ENCODE measurements at places on chromosomes 7 and 10. TPM values are rescaled to one million over a fixed set of nuclear protein-coding genes. Genes with fewer than 3 reads are reported as not detected.
A peak's percentile ranks its signal among the peaks of the same experiment; 100 is the strongest.

GRCh38 chr10:110641256-110641655, 2.9 kb upstream of the RBM20 start:
- H3K27me3 ChIP-seq: no peaks in the 10 kb centered on the region
- peak; percentile 60 for DNase-seq
- H3K36me3 ChIP-seq: no peaks in the 10 kb centered on the region
- no peak overlapping the region for H3K4me3 ChIP-seq

- peaks cover 18% of the 10 kb centered on the region for H3K36me3 ChIP-seq
- peak overlapping the region; percentile 97 for H3K4me3 ChIP-seq
- peak overlapping the region; percentile 78 for H3K27ac ChIP-seq
- H3K27me3 ChIP-seq: no peaks in the 10 kb centered on the region
- H3K4me1 ChIP-seq: peaks cover 3% of the 10 kb centered on the region
- peak; percentile 49 for DNase-seq
These were observed 1.0 kb upstream of the ZNF800 start for GRCh38 chr7:127393368-127394058.

GRCh38 chr10:24777196-24777595, 53.5 kb upstream of the ARHGAP21 start:
- H3K27me3 ChIP-seq: no peaks in the 10 kb centered on the region
- H3K36me3 ChIP-seq: no peaks in the 10 kb centered on the region
- no peaks in the 10 kb centered on the region for H3K4me1 ChIP-seq
- H3K4me3 ChIP-seq: no peak overlapping the region
- H3K27ac ChIP-seq: no peak overlapping the region
- DNase-seq: no peak

DNA sequence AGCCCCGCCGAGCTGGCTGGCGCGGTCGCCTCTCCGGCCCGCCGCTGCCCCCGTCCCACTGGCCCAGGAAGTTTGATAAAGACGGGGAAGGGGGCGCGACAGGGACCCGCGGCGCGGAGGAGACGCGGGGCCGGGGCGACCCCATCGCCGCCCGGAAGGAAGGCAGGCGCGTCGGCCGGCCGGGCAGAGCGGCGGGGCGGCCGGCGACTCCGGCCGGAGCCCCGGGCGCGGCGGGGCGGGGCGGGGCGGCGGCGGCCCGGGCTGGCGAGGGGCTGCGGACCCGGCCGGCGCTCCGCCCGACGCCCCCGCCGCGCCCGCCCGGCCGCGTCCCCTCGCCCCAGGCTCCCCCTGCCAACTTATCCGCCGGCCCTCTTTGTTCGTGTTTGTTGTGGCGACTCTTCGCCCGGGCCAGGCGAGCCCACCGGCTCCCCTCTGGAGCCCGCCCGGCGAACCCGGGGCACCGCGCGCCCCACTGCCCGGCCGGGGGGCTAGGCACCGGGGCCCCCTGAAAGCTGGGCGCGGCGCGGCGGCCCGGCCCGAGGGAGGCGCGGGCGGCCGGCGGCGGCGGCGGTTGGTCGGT, 571 bp downstream of the KDM7A start:
- H3K27me3 ChIP-seq: no peaks in the 10 kb centered on the region
- no peaks in the 10 kb centered on the region for H3K4me1 ChIP-seq
- no peak overlapping the region for H3K27ac ChIP-seq
- DNase-seq: peak; percentile 21
- H3K36me3 ChIP-seq: no peaks in the 10 kb centered on the region
- H3K4me3 ChIP-seq: peak overlapping the region; percentile 69

DNA sequence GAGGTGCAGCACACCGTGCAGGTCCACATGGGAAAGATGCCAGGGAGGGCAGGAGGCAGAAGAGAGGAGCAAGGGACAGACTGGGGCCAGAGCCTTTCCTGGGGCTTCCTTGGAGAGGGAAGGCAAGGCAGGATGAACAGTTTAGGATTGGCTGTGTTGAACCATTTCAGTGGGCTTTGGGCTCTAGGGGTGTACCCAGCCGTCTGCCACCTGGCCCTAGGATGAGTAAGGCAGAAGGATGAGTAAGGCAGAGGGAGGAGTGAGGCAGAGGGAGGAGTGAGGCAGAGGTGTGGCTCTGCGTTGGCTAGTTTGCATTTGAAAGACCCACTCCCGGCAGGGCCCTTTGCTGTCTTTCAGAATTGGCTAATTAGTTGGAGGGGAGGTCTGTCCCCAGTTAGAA, 31.5 kb upstream of the PRF1 start:
- H3K27me3 ChIP-seq: no peaks in the 10 kb centered on the region
- H3K4me1 ChIP-seq: no peaks in the 10 kb centered on the region
- DNase-seq: no peak

- no peak overlapping the region for H3K4me3 ChIP-seq
- H3K36me3 ChIP-seq: no peaks in the 10 kb centered on the region
- no peaks in the 10 kb centered on the region for H3K27me3 ChIP-seq
- H3K27ac ChIP-seq: no peak overlapping the region
- DNase-seq: peak; percentile 53
These were observed 58.8 kb upstream of the AKR1E2 start for GRCh38 chr10:4767033-4767814.

SLC13A1 gene
- total RNA-seq: 0.03 TPM
